ENCODE measurements at places on chromosomes 4 and X.
A peak's percentile ranks its signal among the peaks of the same experiment; 100 is the strongest.

DNA sequence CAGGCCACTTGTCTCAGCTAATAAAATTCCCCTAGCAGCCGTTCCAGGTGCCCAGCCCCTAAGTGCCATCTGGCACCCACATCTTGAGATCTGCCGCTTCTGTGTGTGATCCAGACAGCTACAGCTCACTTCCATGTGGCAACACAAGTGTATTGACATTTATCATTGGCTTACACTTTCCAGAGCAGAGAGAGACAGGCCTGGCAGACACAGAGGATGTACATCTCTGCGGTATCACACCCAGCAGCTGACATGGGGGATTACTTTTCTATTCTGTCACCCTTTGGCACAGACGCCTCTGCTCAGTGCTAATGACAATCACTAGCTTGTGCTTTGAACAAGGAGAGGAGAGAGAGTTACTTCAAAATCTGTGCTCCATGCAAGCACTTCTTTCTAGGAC lies 195.9 kb downstream of the KDR start:
- no peak for DNase-seq

DNA sequence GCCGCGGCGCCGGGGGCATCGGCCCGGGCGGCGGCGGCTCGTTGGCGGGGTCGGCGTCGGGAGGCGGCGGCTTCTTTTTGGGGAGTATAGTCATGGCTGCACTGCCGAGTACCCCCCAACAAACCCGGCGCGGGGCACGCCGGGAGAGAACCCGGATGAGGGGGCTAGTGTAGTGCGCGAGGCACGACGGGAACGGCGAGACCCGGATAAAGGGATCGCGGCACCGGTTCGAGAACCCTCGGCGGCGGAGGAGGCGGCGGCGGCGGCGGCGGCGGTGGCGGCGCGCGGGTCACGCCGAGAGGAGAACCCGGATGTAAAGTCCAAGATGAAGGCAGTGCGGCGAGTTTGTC lies at the start of gene OTUD5:
Gene OTUD5, minus strand, starts transcription at position 131 of the 350 bp plus-strand sequence. Its CDS starts 37 bp downstream, at position 94.
- DNase-seq: no peak

GRCh38 chr4:105155426-105155825 lies 8.8 kb downstream of the TET2 start:
- DNase-seq: no peak

DNA sequence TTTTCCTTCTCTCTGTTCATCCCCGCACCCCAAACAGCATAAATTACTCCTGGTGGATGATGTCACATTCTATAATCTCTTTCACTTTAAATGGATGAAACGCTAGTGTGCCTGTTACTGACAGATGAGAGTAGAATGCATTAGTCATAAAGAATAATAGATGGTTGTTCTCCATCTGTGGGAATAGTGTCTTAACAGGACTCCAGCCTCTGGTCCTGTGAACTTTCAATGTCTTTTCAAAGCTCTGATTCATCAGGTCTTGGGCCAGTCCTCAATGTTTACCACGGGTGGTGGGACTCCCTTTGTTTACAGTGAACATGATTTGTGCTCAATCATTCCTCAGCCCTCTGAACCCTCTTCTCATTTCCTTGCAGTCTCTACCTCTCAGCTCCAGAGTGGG lies 182.6 kb downstream of the GABRB1 start:
- DNase-seq: peak; percentile 44

- peak; percentile 58 for DNase-seq
Observed at GRCh38 chr4:986879-987623, at the start of gene IDUA. IDUA (plus strand) TSS chr4:987044; CDS start chr4:987085, 41 bp downstream.

GRCh38 chr4:1516261-1516660 lies 110.0 kb upstream of the NKX1-1 start:
- no peak for DNase-seq

GRCh38 chr4:154307451-154307850 lies 184.1 kb downstream of the DCHS2 start:
- no peak for DNase-seq

- peak; percentile 61 for DNase-seq
Observed at GRCh38 chr4:150078579-150079080, 385 bp downstream of the DCLK2 start.

GRCh38 chrX:124280294-124280902 lies 52.1 kb upstream of the TEX13D start:
- peak; percentile 42 for DNase-seq

DNA sequence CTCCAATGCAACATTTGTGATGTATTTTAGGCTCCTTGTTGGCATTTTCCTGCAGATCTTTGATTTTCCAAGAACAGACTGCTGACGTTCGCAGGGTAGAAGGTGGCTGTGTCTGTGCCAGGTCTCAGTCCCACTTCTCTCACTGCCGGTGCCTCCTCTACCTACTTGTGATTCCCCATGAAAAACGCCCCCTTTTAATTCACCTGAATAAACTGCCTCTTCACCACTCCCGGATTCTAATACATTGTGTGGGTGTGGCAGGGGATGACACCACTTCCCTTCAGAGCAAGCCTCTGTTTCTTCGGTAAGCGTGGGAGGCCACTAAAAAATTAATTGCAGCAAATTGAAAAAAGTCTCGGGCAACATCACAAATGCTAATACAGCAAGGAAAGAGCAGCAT lies 96.1 kb upstream of the FAM9B start:
- no peak for DNase-seq

DNA sequence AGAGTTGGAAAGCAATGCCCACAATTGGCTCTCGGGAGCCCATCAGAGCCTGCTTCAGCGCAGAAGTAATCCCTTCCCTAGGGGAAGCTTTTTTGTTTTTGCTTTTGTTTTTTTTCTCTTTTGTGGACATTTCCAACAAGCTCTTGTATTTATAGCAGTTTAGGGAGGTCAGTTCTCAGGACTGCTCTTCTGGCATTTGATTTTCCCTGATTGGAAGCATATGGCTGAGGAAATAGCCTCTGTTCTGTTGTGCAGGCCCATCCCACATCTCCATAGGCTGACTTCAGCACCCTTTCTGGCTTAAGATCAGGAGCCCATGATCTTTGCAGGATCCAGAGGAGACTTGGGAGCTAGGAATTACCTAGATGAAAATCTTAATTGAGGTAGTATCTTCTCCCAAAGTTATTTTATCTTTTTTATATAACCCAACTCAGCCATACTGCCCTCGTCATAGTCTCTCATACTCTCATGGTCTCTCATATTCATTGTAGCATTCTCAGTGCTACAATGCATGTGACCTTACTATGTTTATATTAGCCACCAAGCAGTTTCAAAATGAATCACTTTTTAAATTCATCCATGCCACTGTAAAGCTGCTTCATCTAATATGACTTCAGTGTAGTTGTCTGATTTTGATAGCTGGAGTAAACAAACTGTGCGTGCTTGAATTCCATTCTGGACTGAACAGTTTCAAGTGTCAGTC lies 16.7 kb downstream of the PAGE4 start:
- DNase-seq: no peak

GRCh38 chr4:119493419-119493818 lies 135.2 kb downstream of the PDE5A start:
- DNase-seq: no peak

DNA sequence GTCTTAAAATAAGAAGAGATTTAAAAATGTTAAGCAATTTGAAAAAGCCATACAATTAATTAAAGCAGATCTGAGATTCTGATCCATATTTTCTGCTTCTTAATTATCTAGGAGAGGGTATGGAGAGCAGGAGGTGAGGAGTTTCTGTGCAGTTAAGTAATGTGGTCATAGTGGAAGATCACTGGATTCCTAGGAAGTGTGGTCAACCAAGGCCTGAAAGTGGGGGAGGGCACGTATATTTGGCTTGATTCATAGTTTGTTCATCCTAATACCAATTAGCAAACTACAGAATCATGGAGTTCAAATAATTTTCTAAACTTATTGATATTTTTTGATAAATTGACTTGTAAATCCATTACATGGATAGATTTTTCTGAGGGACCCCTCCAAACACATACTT lies 768.3 kb downstream of the RAPGEF2 start:
- no peak for DNase-seq

GRCh38 chr4:125836597-125837195 lies 521.9 kb downstream of the FAT4 start:
- no peak for DNase-seq

DNA sequence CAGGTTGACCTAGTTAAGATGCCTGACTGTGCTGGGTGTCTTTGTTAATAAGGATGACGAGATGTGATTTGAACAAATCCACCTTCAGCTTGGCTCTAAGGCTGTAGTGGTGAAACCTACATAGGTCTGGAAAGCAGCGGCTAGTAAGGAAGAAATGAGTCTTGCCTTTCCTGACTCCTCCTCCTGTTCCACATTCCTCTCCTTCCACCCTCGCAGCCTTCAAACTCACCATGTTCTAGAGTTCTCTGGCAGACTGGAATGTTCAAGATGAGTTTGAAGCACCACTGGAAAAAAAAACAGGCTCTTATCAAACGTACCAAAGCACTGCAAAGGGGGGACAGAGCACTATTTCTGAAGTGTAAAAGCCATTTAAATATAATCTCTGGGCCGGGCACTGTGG lies 395.4 kb downstream of the BMPR1B start:
- DNase-seq: no peak

GRCh38 chr4:183903021-183903760 lies 1.9 kb upstream of the STOX2 start:
- no peak for DNase-seq

- DNase-seq: peak; percentile 15
Observed at GRCh38 chrX:56797574-56798338, 68.7 kb downstream of the NBDY start.

DNA sequence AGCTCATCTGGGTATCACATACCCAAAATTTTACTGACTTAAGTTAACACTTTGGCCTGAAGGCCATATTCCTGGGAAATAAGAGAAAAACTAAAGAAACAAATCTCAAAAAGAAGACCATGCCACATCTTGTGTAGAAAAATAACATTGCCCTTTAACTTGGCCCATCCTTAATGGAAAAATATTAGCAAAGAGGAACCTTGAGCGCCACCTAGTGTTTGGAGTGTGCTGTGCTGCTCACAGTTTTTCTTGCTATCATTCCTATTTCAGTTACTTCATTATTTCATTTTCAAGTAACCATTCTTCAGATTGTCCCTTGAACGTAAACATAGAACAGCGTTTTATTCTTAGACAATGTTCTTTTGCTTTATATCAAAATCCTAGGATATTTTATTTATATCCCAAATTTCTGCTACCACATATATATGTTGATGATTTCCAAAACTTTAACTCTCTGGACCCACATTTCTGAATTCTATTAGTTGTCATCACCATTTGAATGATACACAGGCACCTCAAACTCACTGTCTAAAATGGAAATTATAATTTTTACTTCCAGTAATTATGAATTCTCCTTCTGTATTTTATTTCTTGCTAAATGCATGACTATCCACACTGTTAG lies 999.0 kb upstream of the ADGRL3 start:
- DNase-seq: peak; percentile 16

- no peak for DNase-seq
Observed at GRCh38 chr4:1783015-1783414, 10.1 kb upstream of the FGFR3 start.

GRCh38 chrX:47247999-47248320 lies 15.2 kb downstream of the USP11 start:
- no peak for DNase-seq

GRCh38 chr4:82801910-82802521 lies 3.4 kb upstream of the SCD5 start:
- peak; percentile 32 for DNase-seq

- no peak for DNase-seq
Observed at GRCh38 chrX:17993062-17993461, 132.0 kb upstream of the RAI2 start.

GRCh38 chrX:71181558-71181909 lies 36.9 kb downstream of the NLGN3 start:
- DNase-seq: no peak

- DNase-seq: no peak
Observed at GRCh38 chr4:185201977-185202962, 1.5 kb downstream of the CFAP97 start.

DNA sequence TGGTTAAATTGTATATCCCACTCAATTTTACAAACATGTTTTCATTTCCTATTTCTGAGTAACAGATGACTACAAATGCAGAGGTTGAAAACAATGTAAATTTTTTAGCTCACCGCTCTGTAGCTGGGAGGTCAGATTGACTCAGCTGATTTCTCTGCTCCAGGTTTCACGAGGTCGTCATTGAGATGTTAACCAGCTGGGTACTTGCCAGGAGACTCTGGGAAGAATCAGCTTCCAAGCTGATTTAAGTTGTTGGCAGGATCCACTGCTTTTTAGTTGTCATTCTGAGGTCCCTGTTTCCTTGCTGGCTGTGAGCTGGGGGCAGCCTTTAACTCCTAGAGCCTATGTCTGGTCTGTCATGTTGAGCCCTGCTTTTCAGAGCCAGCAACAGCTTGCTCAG lies 864.3 kb upstream of the AGA start:
- no peak for DNase-seq

GRCh38 chr4:152448854-152449253 lies 87.0 kb downstream of the FBXW7 start:
- no peak for DNase-seq

DNA sequence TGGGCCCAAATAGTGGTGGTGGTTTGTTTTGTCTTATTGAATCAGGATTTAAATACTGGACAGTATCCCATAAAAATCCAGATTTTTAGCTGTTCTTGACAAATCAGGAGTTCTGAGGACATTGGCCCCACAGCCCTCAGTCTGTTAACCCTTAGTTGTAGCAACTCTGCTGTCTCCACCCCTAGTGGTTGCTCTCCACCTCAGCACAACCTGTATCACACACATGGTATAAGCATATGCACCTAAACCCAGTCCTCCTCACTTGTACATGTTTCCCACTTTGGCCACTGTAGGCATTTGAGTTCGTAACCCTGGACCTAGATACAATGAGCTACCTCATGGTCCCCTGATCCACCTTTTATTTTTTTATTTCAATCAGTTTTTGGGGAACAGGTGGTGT lies 75.9 kb downstream of the MRPL1 start:
- no peak for DNase-seq
